Stimulated activated CD4-positive, alpha-beta T cell treated with anti-CD3 and anti-CD28 coated beads, Interleukin-4, amount 100 ng/mL, for 4 hours (primary cell): ENCODE measurements at places on chromosomes 6 and 20.

DNA sequence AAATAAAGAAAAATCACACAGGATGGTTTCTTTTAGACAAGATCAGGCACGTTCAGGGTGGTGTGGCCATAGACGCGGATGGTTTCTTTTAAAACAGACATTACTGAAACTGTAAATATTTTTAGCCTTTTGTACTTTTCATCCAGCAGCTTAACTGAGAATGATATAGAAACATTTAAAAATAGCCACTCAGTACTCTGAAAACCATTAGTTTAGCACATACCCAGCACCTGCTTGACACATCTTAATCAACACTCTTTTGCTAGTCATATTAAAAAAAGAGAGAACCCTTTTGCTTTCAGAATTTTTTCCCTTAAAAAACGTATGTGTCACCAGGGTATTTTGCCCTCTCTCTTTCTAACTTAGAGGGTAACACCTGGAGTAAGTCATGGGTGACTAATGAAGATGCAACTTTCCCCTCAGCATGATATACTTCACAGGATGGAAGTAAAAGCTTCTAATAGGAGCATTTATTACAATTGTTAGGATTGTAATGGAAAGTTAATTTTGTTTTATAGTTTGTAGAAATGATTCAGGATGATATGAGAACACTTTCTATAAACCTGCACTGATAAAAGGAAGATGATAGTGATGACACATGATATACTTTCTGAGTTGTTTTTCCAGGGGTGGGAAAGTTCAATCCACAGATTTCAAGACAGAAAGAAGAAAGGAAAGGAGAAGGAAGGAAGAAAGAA lies 45.2 kb downstream of the BACH2 start:
- DNase-seq: no peak

DNA sequence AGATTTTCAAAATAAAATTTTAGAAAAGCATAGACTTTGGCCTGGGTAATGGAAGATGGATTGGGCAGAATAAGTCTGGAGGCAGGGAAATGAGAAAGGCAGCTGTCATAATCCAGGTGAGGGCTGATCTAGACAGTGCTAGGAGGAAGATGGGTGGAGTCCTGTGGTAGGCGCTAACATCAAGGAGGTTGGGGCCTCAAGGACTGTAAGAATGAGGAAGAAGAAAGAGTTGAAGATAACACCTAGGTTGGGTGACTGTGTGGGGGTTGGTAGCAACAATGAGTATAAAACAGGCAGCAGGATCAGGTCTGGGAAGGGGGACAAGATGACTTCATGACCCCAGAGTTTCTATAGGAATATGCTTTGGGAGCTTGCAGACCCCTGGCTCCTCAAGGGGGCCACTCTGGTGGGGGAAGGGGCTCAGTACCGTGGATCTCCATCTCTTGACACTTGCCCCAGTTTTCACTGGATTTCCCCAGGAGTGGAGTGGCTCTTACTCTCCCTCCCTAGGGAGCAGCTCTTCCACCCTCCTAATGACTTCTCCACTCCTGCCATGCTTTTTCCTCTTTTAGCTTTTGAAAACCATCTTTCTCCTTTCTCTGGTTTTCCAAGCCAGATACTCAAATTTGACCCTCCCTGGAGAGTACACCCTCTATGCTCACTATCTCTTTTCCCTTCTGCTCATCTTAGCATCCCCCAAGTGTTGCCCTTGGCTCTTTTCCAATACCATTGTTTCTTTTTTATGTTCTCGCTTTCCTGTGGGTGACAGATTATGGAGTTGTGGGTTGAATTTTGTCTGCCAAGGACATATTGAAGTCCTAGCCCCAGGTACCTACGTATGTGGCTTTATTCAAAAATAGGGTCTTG lies 14.8 kb downstream of the TRIM31 start:
- DNase-seq: no peak

DNA sequence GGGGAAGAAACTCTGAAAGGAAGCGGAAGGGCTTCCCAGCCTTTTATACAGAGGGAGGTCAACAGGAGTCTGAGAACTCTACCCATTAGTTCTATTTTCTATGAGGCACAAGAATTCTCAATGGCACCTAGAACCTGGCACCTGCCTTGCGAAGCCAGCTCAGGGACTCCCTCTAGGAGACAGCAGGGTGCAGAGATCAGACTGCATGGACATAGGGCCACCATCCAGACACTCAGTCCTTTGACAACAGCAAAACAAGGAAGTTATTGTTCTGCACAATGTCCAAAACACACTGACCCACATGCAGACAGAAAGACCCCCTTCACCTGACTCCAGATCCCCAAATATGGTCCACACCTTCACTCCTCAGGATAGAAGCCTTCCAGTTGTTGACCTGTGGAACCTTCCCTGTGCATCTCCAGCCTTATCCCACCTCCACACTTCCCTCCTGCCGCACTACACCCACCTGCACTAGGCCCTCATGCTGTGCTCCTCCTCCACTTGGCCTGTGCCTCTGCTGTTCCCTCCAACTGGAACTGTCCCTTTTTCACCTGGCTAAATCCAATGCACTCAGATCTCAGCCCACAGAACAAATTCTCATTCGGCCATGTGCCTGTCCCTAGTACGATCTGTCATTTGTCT lies 27.8 kb downstream of the ACSS1 start:
- DNase-seq: no peak

DNA sequence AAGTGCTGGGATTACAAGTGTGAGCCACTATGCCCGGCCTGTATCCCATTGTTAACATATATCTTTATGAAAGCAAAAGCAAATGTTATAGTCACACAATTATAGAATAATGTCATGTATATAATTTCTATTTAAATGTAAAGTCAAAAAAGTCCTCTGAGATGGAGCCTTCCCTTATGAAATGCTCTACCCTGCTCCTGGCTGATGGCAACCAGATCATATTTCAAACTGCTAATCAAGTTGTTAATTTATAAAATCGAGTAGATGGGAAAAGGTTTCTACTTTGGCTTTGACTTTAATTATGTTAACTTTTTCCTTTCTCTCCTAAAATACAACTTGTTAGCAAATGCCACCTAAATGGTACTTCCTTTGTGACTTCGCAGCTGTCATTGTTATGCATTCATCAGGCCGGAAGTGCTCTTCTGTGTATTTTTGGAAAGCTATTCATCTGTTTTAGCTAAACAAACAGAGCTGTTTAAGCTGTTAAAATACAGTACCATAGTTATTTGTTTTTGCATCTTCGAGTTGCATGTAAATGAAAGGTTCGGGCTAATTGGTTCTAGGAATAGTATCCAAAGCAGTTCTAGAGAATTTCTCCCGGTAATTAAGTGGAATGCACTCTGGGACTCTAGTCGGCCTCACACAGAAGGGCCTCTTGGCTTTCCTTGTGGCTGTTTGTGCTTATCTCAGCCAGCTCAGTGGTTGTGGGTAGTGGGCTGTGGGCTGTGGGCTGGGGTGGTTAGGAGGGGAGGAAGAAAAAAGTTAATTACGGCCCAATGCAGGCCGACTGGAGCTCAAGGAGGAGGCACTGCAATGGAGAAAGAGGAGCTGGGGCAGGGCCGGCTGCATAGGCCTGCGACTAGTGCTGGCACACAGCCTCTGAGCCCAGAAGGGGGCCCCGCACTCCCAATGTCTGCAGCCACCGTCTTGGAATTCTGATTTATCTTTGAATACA lies 34.8 kb downstream of the SLC35D3 start:
- DNase-seq: no peak

DNA sequence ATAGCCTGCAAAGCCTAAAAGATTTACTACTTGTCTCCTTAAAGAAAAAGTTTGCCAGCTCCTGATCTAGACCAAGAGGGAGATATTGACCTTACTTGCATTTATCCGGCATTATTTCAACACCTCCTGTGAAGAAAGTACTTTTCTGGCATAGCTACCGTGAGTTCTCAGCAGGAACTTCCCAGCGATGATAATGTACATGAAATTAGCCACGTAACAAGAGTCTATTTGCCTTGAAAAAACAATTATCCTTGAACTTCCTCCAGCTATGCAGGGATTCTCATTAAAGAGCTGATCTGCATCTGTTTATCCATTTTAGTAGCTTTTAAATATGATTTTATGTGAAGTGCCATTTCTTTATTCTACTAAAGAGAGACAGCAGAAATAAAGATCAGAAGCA lies 41.7 kb downstream of the ALDH5A1 start:
- DNase-seq: no peak

DNA sequence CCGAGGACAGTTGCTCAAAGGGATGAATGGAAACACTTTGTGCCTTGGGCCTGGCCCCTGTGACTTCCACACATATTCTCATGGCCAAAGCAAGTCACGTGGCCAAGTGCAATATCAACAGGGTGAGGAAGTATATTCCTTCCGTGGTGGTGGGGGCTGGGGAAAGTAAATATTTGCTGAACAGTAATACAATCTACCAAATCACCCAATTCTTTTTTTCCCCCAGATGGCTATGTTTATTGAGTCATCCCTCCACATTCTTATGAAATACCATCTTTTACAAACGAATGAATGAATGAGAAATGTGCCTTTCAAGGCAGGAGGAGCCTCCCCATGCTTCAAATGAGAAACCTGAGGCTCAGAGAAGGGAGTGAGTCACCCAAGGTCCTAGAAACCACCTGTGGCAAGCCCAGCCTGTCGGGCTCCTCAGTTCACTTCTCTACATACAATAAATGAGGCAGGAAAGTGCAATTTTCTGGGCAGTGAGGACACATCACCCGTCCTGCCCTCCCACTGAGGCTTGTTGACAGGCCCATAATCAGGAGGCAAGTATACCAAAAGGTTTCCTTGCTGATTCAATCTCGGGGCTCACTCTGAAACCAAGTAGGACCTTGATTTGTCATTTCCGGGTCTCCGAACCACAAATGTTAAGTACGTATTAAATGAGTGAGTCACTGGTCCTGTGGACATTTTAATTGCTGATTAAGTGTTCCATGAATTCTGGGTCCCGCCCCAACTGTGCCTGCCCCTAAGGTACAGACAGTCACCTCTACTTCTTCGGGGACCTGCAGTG lies 25.3 kb upstream of the TOP1 start:
- DNase-seq: peak; percentile 36

GRCh38 chr6:166381733-166382499 lies 824 bp downstream of the MPC1 start:
- peak; percentile 67 for DNase-seq

- DNase-seq: no peak
These were observed 41.4 kb downstream of the PHACTR3 start for GRCh38 chr20:59645761-59646171.
